ENCODE measurements at places on chromosomes 6 and 20. TPM values are rescaled to one million over a fixed set of nuclear protein-coding genes. Genes with fewer than 3 reads are reported as not detected.

PABPC1L gene
- 3.4 TPM for total RNA-seq

RSPO3 gene
- 0.20 TPM for total RNA-seq

TCF15 gene
- 8.6 TPM for total RNA-seq

GRM1 gene
- not detected for total RNA-seq

OPRM1 gene
- total RNA-seq = not detected
